ENCODE measurements at places on chromosomes 12 and 14.

DNA sequence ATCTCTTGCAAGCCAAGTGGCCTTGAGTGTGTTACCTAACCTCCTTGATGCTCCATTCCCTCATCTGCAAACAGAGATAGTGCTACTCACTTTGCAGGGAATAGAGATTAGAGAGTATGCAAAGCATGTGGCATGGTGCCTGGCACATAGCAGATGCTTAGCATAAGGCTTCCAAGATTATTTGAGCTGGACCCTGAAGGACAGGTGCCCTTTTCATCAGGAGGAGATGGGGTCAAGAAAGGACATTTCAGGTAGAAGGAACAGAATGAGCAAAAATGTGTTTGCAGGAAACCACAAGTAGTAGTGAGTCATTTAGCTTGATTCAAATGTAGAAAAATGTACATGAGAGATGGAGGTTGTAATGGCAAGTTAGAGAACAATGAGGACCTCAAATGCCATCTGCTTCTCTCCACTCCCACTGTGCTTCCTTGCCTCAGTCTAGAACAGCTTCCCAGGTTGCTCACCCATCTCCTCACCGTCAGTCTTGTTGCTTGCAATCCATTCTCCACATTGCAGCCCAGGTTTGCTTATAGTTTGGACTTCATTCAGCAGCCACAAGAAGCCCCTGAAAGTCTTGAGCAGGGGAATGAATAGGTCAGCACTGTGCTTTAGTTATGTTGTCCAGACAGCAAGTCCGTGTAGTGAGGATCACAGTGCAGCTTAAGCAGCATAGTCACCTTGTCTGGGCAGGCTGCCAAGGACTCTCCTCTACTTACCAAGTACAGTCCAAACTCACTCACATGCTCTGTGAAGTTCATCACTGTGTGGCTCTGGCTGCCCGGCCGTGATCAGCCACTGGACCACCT, 536.3 kb upstream of the CCDC196 start:
- DNase-seq, result no peak

GRCh38 chr14:89138846-89139245, 278.2 kb downstream of the FOXN3 start:
- DNase-seq, result no peak

- no peak for DNase-seq
These were observed 36.4 kb upstream of the SYT10 start for GRCh38 chr12:33476058-33476457.

- DNase-seq, result no peak
These were observed 129.2 kb downstream of the KCNA5 start for GRCh38 chr12:5172886-5173285.

DNA sequence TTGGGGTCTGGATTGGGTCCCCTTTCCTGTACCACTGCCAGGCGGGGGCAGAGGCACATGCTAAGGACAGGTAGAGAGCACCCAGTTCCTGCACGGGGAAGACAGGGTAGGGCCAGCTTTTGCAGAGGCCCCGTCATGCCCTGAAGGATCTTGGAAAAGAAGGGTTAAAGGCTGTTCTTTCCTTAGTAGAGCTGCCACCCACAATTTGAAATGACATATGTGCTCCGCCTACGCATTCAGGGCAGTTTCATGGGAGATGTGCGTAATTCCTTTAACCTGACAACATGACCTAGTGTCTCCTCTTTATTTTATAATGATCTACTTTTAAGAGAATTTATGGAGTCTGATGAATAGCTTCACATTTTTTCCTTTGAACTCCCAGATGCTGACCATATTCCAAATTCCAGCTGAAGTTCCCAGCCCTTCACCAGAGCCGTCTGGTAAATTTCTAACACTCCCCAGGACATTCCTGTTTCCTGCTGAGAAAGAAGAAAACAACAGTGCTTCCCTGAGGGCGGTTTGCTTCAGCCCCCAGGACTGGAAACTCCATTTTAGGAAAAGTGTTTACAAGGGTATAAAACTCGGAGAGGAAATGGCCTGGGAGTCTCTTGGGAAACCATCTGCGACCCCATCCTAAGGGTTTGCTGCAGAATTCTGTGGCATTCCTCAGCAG, 58.9 kb upstream of the PLEKHG3 start:
- DNase-seq, result peak; percentile 97

- no peak for DNase-seq
These were observed 107.0 kb upstream of the CRY1 start for GRCh38 chr12:107200394-107200793.

- DNase-seq, result no peak
These were observed 3.4 kb downstream of the ARID2 start for GRCh38 chr12:45732936-45733335.

GRCh38 chr12:85527192-85527591, 247.2 kb downstream of the ALX1 start:
- DNase-seq, result no peak

DNA sequence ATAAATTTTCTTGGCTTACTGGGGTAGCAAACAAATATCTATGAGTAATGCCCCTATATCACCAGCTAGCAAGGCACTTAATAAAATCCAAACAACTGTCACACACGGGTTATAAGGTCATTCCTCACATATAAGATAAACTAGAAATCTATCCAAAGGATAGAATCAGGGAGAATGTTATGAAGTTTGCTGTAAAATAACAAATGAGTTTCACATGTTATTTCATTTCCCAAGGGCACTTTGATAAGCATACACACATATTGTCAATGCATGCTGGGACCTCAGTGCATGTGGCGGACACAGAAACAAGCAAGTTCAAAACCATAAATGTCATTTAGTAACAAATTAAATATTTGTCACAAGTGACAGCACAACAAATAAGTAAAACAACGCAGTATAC, 429.4 kb downstream of the GXYLT1 start:
- no peak for DNase-seq

- DNase-seq, result no peak
These were observed 14.7 kb downstream of the ITGA5 start for GRCh38 chr12:54404061-54405004.

GRCh38 chr12:9895215-9895971, 14.1 kb downstream of the KLRF2 start:
- no peak for DNase-seq

GRCh38 chr12:59937148-59937547, 341.3 kb downstream of the SLC16A7 start:
- DNase-seq, result no peak

GRCh38 chr12:104387190-104387589, 69.6 kb upstream of the CHST11 start:
- DNase-seq, result no peak

- DNase-seq, result no peak
These were observed 15.9 kb downstream of the MED13L start for GRCh38 chr12:116261525-116262100.

DNA sequence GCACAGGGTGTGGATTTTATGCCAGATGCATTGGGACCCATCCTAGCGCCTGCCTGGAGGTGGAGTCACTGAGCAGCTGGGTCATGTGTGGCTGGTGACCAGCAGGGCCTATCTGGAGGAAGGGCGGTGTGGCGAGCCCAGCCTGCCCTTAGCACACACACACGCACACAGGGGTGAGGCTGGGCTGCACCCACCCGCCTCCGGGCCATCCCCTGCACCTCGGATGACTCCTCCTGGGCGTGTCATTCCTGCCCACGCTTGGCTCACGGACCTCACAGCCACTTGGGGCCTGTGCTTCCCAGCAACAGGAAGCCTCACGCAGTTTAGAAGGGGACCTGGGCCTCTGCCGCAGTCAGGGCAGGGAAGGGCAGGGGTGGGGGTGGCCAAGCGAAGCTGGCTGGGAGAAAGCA, 36.2 kb upstream of the FZD10 start:
- DNase-seq, result no peak

DNA sequence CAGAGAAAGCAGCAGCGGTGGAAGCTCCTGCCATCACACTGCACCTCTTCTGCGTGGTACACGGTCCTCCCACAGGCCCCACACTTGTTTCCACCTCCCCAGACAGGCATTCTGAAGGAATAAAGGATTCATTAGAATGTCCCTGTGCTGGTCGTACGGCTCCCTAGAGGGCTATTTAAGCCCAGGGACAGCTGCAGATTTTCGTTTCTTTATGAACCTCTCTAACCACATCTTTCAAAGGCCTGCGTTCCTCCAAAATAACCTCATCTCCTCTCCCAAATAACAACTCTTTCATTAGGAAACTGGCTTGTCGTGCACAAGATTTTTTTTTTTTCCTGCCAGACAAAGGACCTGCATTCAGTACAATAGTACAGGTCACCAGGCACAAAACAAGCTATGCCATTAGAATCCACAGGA, 12.7 kb downstream of the CSRP2 start:
- no peak for DNase-seq

DNA sequence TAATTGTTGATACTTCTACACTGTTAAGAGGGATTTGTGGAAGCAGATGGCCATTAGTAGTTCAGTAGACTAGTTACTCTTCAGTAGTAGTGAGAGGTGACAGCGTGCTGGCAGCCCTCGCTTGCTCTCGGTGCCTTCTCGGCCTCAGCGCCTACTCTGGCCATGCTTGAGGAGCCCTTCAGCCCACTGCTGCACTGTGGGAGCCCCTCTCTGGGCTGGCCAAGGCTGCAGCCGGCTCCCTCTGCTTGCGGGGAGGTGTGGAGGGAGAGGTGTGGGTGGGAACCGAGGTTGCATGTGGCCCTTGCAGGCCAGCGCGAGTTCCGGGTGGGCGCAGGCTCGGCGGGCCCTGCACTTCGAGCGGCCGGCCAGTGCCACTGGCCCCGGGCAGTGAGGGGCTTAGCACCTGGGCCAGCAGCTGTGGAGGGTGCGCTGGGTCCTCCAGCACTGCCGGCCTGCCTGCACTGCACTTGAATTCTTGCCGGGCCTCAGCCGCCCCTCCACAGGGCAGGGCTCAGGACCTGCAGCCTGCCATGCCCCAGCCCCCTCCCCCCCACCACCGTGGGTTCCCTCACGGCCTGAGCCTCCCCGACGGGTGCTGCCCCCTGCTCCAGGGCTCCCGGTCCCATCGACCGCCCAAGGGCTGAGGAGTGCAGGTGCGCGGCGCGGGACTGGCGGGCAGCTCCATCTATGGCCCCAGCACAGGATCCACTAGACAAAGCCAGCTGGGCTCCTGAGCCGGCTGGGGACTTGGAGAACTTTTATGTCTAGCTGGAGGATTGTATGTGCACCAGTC, 139.3 kb downstream of the NUBPL start:
- DNase-seq, result no peak

DNA sequence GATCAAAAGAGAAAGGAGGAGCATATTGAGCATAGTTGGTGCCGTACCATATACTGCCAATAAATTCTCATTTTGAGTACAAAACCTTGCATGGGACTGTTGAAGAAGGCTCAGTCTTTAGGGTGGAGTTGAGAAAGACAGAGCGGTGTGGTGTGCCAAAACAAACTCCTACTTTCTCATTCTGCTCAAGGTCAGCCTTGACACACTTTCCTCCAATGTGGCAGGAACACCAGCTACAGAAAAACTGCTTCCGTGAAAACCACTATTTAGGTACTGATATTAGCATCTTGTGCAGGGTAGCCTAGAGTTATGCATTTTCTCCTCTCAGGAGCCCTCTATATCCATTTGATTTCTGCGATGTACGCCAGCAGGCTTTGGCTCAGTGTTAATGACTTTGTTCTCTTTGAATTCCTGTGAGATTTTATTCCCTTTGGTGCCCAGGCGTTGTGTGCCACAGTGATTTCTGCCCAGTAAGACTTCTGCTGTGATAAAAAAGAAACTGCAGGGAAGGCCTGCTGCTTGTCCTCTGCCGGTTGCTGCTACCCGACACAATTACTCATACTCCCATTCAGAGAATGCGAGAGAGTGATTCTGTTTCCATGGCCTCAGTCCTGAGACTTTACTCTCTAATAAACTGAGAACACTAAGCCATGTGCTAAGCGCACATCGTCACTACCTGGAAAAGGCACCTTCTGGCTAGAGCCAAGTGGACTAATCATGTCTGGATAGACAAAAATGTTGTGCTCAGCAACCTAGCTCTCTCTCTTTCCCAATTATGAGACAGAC, 88.3 kb upstream of the MDM1 start:
- DNase-seq, result no peak

- no peak for DNase-seq
These were observed 53.3 kb downstream of the BDKRB1 start for GRCh38 chr14:96309133-96309895.

DNA sequence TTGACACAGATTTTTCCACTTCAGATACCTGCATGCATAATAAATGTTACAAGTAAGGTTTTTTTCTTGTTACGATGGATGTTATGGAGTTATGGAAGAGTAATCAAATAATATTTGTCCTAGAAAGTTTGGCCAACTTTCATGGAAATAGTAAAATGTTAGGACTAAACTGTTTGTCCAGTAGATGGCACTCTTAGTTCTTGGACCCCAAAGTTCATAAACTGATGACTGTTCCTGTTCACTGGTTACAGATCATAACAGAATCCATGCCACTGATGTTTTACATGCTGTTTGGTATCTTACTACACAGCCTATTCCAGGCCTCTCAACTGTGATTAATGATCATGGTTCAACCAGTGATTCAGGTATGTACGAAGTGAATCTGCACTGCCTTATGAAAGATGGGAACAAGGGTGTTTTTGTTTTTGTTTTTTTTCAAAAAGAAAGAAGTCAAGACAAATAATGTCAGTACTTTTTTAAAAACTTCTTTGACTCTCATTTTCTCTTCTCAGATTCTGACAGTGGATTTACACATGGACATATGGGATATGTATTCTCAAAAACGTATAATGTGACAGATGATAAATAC, 48.8 kb upstream of the SLCO1C1 start:
- DNase-seq, result peak; percentile 35

DNA sequence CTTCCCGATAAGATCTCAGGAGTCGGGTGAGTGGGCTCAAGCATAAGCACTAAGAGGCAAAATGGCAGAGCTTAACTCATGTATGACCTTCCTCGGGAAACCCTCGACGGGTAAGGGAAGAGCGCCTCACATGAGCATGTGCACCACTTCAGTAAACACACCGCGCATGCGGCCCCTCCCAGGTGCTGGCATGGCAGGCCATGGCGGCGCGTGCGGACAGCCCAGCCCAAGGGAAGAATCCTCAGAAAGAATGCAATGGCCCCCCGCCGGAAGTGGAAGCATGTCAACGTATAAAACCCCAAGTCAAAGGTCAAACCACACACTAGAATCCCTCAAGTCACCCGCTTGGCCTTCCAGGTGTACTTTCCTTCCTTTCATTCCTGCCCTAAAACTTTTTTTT, 6.6 kb upstream of the TNFAIP2 start:
- DNase-seq, result no peak

DNA sequence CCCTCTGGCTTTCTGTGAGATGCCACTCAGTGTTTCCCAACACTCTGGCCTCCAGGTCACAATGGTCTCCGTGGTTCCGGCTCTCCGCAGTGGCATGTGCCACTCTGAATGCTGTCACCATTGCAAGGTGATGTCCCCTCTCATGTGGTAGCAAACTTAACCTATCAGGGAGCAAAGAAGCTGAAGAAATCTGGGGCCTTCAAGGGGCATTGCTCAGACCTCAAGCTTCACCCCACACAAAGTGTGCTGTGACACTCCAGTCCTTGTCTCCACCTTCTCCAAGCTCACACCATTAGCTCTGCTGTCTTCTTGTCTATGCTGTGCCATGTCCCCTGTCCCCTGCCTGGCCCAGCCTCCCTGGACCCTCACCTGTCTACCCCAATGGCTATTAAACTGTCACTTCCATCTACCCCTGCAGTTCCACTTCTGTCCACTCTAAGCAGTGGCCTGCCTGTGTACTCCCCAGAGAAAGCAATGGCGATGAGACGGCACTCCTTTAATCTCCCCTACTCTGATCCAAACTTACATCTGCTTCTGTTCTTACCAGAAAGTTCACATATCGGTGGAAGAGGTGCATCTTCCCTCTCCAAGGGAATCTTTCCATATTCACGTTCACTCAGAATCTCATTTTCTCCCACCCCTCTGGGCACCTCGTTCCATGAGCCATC, 93.7 kb downstream of the DHRS2 start:
- DNase-seq, result no peak

All from HFF-Myc (cell line).